ENCODE measurements at places on chromosomes 2 and 18. TPM values are rescaled to one million over a fixed set of nuclear protein-coding genes. Genes with fewer than 3 reads are reported as not detected.

DNA sequence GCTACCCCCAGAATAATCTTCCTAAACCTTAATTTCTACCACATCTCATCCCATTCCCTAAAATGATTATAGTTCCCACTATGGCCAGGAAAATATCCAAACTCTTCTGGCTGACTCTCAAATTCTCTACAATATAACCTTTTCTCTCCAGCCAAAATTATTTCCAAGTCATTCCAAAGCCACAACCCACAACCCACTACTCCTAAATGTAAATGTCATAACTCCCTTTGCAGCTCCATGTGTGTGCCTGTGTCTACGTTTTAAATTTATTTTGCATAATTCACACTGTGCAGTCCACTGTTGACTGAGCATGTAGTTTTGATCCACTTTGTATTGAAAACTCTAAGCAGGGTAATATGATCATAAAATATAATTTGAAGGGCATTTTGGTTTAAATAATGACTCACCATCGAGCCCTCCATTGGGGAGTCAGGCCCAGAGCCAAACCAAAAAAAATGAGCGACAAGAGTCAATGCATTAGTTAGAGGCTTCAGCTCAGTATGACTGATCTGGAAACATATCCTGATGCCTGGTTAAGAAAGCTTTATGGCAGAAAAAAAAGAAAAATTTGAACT lies 171.0 kb downstream of the AFF3 start:
- H3K36me3 ChIP-seq, result no peaks in the 10 kb centered on the region
- H3K27ac ChIP-seq, result no peak overlapping the region
- H3K4me3 ChIP-seq, result no peak overlapping the region
- H3K4me1 ChIP-seq, result no peaks in the 10 kb centered on the region

DNA sequence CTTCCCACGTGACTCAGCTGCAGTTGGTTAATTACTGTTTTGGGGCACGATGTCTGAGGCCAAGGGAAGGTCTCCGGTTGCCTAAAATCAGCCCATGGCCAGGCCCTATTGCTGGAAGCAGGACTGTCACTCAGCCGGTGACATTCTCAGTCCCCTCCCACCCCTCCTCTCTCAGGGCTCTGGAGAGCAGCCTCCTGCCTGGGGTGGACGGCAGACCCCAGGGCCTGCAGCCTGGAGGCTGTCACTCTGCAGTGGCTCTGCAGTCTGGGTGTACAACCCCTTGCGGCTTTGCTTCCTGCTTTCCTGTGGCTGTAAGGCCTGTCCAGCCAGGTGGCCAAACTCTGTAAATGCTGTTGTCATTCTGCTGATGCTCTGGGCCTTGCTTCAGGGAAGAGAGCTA lies 32.8 kb downstream of the ZBTB7C start:
- no peaks in the 10 kb centered on the region for H3K4me1 ChIP-seq
- no peaks in the 10 kb centered on the region for H3K36me3 ChIP-seq
- DNase-seq, result peak; percentile 64
- H3K4me3 ChIP-seq, result no peak overlapping the region

The CAPN14 gene
- 0.07 TPM for total RNA-seq

The NT5C1B gene
- total RNA-seq, result not detected

The TNFAIP6 gene
- total RNA-seq, result 0.81 TPM

DNA sequence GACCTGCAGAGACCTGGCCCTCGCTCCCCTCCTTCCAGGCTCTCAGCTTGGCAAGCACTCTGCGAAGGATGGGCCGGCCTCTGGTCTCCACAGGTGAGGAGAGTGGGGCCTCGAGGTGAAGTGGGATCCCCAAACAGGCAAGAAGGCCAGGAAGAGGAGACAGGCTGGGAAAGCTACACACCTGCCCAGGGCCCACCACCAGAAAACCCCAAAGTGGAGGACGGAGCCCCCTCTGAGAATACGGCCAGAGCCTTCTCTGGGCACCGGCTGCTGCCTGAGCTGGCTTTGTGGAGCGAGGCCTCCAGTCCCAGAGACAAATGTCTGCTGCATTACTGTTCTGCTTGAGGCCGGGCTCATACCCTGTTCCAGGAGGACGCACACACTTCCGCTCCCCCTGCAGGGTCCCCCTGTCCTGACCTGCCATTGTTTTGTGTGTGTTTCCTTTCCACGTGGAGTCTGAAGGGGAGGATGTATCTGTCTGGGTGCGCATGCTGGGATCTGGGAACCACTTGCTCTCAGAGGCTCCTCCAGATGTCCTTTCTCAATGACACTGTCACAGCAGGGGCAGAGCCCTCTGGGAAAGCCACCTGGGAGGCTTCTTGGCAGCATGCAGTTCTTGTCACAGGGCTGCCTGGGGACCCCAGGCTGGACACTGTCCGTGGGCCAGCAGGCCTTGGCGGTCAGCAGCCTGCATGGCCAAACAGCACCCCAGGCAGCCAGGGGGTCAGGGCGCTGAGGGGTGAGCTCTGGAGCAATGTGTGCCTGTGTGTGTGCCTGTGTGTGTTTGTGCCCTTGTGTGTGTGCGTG lies 20.8 kb downstream of the KCNF1 start:
- peaks cover 5% of the 10 kb centered on the region for H3K4me1 ChIP-seq
- no peak for DNase-seq
- H3K4me3 ChIP-seq, result no peak overlapping the region
- H3K36me3 ChIP-seq, result no peaks in the 10 kb centered on the region
- H3K27ac ChIP-seq, result no peak overlapping the region

GRCh38 chr2:12732651-12733050 lies 15.9 kb downstream of the TRIB2 start:
- H3K27ac ChIP-seq, result no peak overlapping the region
- H3K27me3 ChIP-seq, result no peaks in the 10 kb centered on the region
- H3K4me3 ChIP-seq, result no peak overlapping the region
- H3K4me1 ChIP-seq, result no peaks in the 10 kb centered on the region
- peaks cover 64% of the 10 kb centered on the region for H3K36me3 ChIP-seq

DNA sequence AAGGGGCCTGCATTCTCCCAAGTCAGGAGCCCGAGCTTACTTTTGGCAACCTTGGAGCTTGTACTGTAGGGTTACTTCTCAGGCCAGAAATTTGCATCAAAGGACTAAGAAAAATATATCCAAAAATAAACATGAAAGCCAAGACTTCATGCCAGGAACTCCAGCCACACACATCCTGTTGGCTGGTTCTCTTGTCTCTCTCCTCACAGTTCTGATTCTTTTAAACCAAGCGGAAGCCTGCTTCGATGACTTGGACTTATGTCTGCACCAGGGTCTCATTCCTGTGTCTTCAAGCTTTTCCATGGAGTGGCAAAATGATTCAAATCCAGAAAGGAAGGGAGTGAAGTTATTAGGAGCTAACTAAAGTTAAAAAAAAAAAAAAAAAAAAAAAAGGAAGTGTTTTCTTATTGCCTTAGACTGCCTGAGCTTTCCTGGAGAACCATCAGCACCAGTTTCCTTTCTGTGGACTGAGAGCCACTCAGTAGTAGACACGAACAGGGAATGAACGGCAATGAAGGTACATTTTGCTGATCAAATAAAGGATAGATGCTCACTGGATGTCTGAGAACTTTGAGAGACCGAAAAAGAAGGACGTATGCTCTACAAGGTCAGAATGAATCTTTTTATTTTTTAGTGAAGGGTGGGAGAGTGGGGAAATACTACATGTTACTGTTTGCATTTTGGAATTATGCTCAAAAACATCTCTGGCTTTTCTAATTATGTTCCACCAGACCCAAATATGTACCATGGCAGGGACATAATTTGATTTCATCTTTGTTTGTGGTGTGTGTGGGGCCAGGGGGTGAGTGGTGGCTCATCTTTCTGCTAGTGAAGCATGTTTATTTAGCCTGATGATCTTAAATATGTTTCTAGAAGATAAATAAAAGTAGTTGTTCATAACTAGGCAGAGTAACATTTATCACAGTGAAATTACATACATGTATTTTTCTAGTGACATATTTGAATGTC lies 86.0 kb downstream of the RAPGEF4 start:
- no peak overlapping the region for H3K4me3 ChIP-seq
- no peaks in the 10 kb centered on the region for H3K4me1 ChIP-seq
- no peak overlapping the region for H3K27ac ChIP-seq
- no peaks in the 10 kb centered on the region for H3K27me3 ChIP-seq
- no peaks in the 10 kb centered on the region for H3K36me3 ChIP-seq
- no peak for DNase-seq

DNA sequence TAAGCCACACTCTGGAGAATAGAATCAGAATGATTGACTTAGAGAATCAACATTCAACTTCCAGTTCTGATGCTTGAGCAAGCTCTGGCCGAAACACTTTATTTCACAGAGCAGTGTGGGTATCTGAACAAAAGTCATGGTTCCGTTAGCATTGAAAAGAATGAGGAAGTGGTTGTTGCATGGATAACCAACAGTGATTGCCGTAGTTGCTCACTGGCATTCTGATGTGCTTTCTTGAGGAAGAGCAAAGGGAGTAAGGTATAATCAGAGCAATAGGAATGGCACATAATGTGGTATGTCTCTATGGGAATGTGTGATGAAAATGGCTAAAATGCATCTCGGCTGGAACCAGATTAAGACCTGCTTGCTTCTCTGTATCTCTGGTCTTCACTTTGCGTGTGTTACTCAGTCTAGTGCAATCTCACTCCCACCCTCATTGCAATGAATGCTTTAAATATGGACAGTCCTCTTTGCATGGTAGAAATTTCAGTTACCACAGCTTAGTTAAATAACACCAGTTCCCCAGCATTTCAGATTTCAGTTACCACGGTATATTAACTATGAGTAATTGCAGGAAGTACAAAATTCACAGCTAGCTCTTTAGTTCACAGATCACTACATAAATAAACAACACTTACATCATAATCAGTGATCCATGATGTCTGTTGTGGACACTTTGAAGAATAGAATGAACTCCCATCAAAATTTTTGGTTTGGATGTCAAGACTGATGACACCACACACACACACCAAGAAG lies 7.8 kb upstream of the RAB12 start:
- no peak overlapping the region for H3K4me3 ChIP-seq
- H3K36me3 ChIP-seq, result no peaks in the 10 kb centered on the region
- no peaks in the 10 kb centered on the region for H3K27me3 ChIP-seq
- no peak for DNase-seq
- H3K4me1 ChIP-seq, result no peaks in the 10 kb centered on the region
- H3K27ac ChIP-seq, result no peak overlapping the region

DNA sequence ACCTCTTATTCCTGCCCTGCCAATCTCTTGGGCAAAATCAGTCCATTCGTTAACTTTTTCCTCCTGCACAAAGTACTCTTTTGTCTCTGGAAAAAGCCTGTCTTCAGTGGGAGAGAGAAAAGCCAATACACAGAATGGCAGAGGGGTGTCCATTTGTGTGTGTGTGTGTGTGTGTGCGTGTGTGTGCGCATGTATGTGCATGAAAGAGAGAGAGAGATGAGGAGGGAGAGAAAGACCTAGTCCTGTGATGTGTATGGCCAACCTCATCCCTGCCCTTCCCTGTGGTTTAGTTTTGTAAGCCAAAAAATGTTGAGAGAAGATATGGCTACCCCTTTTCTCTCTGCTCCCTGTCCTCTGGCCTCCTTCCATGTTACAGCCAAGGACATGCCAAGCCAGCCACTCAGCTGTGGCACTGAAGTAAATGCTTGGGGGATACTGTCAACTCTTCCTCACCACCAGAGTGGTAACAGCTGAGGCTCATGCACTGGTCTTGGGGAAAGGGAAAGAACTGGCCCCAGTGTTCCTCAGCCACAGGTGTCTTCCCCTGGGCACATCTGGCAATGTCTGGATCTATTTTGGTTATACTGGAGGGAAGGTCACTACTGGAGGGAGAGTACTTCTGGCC lies 10.6 kb downstream of the SLC4A5 start:
- no peaks in the 10 kb centered on the region for H3K27me3 ChIP-seq
- no peak overlapping the region for H3K4me3 ChIP-seq

The RTP5 gene
- total RNA-seq, result not detected

The GALNT3 gene
- 17.3 TPM for total RNA-seq

GRCh38 chr18:10235661-10235952 lies 218.8 kb upstream of the APCDD1 start:
- H3K4me1 ChIP-seq, result no peaks in the 10 kb centered on the region
- H3K4me3 ChIP-seq, result no peak overlapping the region
- H3K36me3 ChIP-seq, result no peaks in the 10 kb centered on the region
- no peaks in the 10 kb centered on the region for H3K27me3 ChIP-seq
- H3K27ac ChIP-seq, result no peak overlapping the region

DNA sequence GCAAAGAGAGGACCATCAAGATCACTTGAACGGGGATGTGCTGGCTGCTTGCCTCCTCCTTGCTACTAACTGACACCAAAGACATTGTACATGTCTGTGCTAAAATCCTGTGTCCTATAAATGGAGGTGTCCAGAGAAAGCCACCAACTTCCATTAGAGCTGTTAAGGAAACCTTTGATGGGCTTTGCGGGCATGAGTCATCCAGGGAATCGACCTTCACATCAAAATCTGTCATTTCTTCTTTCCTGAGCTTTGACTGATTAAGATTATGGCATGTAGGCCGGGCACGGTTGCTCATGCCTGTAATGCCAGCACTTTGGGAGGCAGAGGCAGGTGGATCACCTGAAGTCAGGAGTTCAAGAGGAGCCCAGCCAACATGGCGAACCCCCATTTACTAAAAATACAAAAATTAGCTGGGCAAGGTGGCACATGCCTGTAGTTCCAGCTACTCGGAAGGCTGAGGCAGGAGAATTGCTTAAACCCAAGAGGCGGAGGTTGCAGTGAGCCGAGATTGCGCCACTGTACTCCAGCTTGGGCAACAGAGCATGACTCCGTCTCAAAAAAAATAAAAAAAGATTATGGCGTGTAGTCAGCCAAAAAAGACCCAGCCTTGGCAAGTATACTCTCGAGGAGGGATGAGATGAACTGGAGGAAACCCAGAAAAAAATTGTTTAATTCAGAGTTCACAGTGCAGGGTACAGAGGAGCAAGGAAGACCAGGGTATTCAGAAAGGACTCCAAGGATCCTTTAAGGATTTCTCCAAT lies 115.8 kb downstream of the CABLES1 start:
- no peak for DNase-seq
- H3K27ac ChIP-seq, result no peak overlapping the region
- H3K36me3 ChIP-seq, result peaks cover 57% of the 10 kb centered on the region
- H3K4me1 ChIP-seq, result no peaks in the 10 kb centered on the region
- H3K4me3 ChIP-seq, result no peak overlapping the region

DNA sequence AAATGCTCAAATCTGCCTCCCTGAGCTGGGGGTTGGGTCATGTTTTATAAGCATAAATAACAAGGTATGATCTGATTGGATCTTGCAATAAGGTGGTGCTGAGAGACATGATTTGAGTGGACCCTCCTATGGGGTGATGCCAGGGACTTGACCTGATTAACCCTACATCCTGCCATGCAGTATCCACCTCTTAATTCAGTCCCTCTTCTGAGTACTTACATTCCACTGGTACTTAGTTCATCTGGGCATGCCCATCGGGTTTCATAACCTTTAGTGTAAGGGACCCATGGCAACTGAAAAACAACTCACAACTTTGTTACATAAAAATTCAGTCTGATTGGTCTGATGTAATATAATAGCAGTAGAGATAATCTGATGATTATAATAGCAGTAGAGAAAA lies 397.9 kb upstream of the HNMT start:
- no peaks in the 10 kb centered on the region for H3K4me1 ChIP-seq
- H3K4me3 ChIP-seq, result no peak overlapping the region
- H3K27ac ChIP-seq, result no peak overlapping the region
